NCI-H748 treated with DMSO at 0.1 percent for 48 hours (cell line): ENCODE measurements at places on chromosomes 16 and 17.

GRCh38 chr17:56142325-56142724 lies 10.9 kb upstream of the ANKFN1 start:
- no peak for DNase-seq

DNA sequence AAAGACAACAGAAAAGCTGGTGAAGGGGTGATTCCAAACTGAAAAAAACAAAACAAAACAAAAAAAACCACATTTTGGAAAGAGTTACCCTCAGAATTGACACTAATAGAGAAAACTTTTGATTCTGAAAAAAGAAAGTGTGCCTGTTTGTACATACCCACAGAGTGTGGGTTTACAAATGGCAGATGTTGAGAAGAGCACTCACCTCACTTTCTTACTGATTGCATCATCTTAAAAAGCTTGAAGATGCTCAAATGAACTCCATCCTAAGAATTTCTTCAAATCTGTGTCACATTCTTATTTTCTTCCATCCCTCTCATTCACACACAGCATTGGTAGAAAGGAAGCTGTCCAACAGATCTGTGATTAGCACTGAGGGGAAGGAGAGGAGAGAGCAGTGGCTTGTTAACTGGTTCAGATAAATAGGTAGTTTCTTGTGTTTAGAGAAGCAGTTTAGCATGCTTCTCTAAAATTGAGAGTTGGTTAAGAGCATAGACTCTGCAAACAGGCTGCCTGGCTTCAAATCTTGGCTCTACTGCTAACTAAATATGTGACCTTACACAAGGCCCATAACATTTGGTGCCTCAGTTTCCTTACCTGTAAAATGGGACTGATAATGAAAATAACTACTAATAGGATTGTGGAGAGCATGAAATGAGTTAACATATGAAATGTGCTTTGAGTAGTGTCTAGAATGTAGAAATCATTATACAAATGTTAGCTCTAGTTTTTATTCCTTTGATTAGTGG lies 6.9 kb downstream of the GNAO1 start:
- no peak for DNase-seq

GRCh38 chr17:4541328-4542002 lies 13.7 kb downstream of the MYBBP1A start:
- DNase-seq, result no peak

GRCh38 chr17:8806926-8807550 lies 7.9 kb upstream of the MFSD6L start:
- DNase-seq, result no peak

- DNase-seq, result no peak
Measured at GRCh38 chr16:58459344-58460218, 40.4 kb upstream of the NDRG4 start.

DNA sequence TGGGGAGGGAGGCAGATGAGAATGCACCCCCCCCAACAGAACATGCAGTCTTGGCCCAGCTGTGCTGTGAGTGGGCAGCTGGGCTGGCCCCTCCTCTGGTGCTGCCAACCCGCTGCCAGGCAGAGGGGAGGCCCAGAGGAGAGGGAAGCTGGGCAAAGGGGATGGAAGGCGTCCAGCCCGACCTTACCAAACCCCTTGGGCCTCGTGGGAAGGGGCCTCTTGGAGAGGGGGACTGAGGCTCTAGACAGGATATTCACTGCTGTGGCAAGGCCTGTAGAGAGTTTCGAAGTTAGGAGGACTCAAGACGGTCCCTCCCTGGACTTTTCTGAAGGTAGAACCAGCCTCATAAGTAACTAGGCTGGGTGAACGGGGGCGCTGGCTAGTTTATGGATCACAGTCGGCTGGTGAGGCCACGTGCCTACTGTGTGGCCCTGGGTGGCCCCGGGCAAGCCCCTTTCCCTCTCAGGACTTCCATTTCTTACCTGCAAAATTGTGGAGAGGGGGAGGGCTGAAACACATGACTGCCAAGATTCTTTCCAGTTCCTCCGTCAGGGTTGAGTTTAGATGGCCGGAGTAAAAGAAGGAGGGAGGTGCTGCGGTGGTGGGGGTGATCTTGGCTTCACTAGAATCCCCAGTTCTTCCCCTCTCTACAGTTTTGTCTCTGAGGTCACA lies 857 bp upstream of the STAT5A start:
- DNase-seq, result no peak

GRCh38 chr17:47937941-47938340 lies 3.4 kb upstream of the PNPO start:
- DNase-seq, result no peak

DNA sequence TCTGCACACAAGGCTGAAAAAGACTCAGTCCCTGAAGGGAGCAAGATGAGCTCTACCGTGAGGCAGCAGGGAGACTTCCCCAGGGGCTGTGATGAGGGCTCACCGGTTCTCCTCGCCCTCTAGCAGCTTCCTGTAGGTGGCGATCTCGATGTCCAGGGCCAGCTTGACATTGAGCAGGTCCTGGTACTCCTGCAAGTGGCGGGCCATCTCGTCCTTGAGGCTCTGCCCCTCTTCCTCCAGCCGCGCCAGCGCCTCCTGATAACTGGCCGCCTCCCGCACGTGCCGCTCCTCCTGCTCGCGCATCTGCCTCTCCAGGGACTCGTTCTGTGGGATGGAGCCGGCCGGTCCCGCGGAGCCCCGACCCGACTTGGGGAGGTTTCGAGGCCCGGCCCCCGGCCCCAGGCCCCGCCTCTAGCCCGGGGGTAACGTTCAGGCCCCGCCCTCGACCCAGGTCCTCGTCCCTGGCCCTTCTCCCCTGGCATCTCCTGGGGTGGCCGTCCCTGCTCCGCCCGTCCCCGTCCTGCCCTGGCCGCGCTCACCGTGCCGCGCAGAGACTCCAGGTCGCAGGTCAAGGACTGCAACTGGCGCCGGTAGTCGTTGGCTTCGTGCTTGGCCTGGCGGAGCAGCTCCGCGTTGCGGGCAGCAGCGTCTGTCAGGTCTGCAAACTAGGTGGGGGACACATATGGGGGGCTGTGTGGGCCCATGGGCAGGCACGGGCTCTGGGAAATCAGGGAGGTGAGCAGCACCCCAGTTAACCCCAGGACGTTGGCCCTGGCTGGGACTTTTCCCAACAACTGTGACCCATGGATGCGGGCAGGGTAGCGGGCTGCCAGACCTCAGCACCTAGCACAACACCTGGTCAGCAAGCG lies 3.9 kb downstream of the GFAP start:
- no peak for DNase-seq

- DNase-seq, result no peak
Measured at GRCh38 chr16:2712063-2712441, 8.0 kb downstream of the PRSS27 start.

DNA sequence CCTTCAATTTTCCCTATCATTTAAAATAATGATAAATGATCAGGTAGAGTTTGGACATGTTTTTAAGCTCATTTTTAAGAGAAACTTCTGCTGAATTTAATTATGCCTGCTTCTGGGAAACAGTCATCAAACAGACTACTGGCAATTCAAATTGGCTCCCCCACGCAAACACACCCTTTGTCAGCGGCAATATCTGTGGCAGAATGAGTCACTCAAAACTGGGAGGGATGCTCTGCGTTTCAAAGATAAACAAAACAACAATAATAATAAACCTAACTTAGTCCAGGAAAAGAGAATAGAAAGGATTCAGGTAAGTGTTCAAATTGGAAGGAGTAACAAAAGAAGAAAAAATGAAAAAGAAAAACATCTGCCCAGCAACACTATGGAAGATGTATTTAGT lies 108.1 kb upstream of the ERCC4 start:
- no peak for DNase-seq

GRCh38 chr16:65200857-65201256 lies 79.0 kb upstream of the CDH11 start:
- no peak for DNase-seq

DNA sequence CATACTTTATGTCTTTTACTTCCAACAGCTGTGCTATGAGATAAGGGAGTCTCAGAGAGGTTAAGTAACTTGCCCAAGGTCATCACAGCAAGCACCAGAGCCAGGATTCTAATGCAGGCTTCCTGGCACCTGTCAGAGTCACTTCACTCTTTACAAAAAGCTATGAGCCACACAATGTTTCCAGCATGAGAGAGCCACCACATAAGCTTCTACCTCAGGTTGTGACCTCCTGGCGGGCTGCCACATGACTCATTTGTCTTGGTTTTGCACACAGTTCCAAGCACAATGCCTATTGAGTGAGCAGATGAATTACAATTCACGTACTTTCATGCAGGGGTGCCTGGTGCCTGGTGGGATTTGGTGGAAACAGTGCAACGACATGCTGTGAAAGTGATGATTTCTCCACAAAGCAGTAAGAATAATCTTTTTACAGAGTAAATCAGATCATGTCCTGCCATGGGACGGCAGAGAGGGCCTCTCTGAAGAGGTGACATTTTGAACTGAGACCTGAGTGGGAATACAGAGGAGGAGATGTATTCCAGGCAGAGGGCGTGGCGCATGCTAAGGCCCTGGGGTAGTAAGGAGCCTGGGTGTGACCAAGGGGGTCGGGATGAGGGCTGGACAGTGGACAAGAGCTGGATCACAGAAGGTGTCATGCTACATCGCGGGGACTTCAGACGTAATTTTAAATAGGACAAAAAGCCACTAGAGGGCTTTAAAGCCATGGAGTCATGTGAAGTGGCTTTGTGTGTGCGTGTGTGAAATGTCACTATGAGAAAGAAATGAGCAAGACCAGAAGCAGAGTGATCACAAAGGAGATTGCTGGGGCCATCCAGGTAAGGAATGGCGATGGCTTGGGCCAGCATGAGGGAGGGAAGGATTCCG lies 53.4 kb downstream of the CACNG3 start:
- no peak for DNase-seq

DNA sequence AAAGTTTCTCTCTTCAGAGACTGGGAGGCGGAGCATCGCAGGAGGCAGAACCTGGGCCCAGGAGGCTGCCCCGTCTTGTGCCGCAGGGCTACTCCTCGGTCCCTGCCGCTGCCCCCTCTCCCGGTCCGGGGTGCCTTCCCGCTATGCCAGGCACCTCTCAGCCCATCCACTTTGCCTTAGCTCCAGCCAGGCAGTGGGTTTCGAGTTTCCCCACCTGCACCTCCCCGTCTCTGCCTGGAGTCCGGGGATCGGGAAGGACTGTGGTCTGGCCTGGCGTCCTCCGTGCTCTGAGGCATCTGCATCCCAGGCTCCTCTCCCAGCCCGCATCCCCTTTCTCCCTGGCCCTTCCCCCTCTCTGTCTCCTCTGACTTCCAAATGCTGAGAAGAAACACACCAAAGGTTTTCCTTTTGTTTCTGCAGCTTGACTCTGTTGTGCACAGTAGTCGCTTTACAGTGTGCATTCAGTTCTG lies 26.8 kb upstream of the PIK3R6 start:
- DNase-seq, result no peak

DNA sequence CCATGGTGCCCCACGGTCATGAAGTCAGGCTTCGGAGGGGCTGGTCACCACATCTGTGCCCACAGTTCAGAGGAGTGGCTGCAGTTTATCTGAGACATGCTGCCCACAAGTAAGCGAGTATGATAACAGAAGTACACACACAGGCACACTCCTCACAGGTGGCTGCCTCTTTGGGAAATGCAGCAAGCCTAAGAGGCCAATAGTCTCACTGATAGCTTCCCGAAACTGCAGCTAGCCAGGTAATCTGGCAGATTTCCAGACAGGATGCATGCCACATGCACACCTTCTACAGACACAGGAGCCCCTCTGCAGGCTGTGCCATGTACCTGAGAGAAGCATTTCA lies 12.6 kb upstream of the GFOD2 start:
- no peak for DNase-seq

GRCh38 chr17:72236980-72237633 lies 116.3 kb downstream of the SOX9 start:
- DNase-seq, result no peak

DNA sequence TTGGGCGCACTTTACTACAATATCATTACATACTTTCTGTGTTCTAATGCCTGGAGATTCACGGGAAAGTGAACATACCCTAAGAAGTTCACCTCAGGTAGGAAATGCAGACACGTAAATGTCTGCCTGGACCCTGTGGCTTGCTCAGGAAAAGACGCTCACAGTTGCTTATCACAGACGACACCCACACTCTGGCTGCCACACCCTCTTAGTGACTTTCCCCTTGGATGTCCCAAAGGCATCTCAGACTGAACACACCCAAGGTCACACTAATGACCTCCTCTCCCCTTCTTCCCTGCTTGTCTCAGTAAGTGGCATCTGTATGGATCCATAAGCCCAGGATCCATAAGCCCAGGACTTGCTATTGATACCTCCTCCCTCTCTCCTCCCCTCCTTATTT lies 32.6 kb downstream of the CDRT15 start:
- no peak for DNase-seq

DNA sequence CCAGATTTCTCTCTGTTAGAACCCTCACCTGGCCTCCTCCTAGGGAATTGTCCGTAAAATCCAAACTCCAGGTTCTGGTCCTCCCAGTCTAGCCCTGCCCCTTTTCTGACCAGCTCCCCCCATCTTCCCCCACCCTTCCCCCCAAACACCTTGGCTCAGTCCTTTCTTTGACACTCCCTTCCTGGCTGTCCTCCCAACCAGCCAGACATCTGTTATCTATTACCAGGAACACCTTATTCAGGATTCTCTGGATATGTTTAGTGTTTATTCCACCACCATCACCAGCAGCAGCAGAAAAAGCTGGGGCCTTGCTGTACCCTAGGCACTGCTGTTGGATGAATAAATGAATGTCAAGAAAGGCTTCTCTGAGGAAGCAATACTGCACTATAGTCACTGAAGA lies 4.0 kb upstream of the CMTM3 start:
- DNase-seq, result no peak

DNA sequence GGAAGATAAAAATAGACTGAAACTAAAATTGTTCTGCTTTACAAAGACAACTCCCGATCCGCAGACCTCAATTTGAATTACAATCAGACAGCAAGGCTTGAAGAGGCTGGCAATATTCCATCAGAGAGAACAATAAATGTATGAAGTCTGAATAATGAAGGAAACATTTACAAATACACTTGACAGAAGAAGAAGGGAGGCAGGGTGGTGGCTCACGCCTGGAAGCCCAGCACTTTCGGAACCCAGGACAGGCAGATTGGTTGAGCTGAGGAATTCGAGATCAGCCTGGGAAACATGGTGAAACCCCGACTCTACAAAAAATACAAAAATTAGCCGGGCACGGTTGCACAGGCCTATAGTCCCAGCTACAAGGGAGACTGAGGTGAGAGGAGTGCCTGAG lies 14.6 kb downstream of the ODF4 start:
- no peak for DNase-seq

DNA sequence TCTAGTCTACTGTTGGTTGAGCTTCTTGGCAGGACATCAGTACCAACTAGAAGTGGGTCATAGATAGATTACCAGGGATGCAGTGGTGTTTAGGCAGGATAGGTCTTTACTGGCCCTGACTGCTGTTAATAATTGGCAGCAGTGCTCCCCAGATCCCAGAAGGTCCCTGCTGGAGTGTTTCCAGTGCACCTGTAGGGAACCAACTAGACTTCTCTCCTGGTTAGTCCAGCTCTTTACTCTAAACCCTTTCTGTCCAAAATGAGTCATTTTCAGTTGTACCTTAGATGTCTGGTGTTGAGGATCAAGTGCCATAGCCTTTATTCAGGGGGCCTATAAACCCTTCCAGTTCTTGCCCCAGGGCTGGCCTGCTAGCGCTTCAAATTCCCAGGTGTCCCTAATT lies 8.7 kb downstream of the POLR2C start:
- DNase-seq, result no peak

DNA sequence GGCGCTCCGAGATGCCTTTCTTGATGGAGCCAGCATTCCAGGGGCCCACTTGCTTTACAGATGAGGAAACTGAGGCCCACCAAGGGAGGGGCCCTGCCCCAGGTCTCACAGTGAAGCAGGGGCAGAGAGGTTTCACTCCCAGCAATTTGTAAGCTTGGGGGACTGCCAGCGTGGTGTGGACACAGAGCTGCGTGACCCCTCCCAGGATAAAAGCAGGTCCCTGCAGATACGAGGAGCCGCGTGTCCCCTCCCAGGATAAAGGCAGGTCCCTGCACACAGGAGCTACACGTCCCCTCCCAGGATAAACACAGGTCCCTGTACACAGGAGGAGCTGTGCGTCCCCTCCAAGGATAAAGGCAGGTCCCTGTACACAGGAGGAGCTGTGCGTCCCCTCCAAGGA lies 11.7 kb downstream of the JPH3 start:
- DNase-seq, result no peak
